ENCODE measurements at places on chromosomes 4 and X.
A peak's percentile ranks its signal among the peaks of the same experiment; 100 is the strongest.

DNA sequence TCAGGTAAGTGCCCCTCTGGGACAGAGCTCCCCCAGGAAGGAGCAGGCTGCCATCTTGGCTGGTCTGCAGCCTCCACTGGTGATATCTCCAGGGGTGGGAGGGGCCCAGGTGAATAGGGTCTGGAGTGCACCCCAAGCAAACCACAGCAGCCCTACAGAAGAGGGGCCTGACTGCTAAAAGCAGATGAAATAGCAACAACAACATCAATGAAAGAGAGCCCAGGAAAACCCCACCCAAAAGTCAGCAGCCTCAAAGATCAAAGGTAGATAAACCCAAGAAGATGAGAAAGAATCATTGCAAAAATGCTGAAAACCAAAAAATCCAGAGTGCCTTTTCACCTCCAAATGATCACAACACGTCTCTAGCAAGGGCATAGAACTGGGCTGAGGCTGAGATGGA, 92.5 kb upstream of the PAGE3 start:
- no peak for DNase-seq

- DNase-seq = no peak
Measured at GRCh38 chr4:87584222-87584908, 24.0 kb upstream of the DSPP start.

GRCh38 chrX:136643243-136643642, 4.7 kb upstream of the CD40LG start:
- no peak for DNase-seq

DNA sequence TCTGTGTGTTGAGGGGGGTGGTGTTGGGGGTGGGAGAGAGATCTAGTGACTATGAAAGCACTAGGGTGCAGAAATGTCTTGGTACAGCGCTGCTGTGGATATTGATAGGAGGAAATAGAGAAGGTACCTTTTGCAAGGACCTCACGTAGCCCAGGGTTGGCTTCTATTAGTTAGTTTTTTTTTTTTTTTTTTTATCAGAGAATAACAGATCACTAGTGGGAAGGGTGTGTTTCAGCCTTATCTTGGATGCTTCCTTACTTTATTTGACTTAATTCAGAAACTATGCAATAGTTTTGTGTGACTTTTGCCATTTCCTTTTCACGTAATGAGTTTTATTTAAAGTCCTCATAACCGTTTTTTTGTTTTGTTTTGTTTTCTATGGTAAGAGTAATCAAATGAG, 16.4 kb upstream of the PGRMC2 start:
- DNase-seq = peak; percentile 90

DNA sequence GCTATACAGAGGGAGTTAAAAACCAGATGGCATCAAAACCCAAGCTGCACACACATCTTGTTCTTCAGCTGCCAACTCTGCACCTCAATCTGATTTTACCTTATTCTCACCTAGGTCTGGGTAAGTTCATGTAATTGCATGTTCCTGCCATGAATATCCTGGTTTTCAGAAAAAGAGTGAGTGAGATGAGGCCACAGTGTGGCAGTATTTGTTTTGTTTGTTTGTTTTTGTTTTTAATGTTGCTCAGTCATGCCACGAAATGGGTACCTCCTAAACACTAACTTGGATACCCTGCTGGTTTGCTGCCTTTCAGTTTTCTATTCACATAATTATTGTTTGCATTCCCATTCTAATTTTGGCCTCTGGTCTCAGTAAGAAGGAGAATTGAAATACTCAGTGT, 22.5 kb downstream of the TMEM164 start:
- DNase-seq = no peak

DNA sequence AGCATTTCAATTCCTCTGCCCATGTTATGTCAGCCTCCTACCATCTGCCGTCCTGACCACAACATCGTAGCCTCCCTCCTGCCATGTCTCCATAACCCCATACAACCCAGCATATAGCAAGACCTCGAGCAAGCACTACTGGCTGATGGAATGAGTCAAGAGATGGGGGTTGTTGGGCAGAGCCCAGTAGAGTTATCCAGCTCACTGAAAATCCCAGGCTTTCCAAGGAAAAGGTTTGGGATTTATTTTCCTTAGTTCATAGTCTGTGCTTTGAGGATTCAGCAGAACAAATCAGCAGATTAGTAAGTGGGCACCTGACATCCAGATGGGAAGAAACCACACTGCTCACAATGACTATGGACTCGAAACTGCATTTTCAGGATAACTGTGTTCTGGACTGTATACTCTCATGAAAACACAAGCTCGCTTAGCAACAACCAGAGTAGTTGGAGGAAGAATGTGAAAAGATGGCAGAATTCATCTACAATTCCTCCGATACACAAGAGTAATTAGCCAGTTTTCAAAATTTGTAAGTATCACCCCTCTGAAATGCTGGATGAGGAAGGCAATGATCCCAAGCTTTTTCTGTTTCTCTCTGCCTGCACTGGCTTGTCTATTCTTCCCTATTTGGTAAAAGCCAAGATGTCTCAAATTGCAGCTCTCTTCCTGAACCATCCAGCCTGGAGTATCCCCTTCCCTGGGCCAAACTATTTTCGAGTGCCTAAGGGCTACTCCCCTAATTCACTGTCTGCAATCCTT, 186.2 kb upstream of the TBL1X start:
- no peak for DNase-seq
